NCI-H524 (cell line): ENCODE measurements at places on chromosomes 3 and 15.
A peak's percentile ranks its signal among the peaks of the same experiment; 100 is the strongest.

DNA sequence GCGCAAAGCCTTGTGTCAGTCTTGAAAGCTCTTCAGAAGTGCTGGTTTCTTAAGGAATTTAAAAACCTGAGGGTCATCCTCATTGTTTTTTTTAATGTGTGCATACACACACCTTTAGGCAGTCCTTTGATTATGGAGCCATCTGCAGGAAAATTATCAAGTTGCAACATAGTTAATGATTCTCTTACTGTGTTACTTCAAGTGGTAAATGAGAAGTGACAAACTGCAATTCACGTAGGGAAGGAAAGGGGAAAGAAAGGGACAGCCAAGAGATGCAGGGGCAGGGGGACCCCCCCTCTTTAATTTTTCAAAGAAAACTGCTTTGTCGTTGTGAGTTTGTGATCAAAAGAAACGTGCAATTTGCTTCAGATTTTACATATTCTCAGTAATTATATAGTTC, 162.4 kb upstream of the CGNL1 start:
- DNase-seq, result peak; percentile 59

- DNase-seq, result no peak
Observed at GRCh38 chr3:119796785-119797184, 14.9 kb downstream of the NR1I2 start.

DNA sequence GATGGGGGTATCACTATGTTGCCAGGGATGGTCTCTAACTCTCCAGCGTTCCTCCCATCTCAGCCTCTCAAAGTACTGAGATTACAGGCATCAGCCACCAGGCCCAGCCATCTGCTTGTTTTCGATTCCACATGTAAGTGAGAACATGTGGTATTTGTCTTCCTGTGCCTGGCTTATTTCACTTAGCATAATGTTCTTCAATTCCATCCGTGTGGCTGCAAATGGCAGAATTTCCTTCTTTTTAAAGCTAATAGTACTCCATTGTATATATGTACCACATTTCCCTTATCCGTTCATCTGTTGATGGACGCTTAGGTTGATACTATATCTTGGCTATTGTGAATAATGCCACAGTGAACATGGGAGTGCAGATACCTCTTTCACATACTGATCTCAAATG, 70.6 kb downstream of the ASB7 start:
- DNase-seq, result peak; percentile 13

- no peak for DNase-seq
Observed at GRCh38 chr3:152176241-152176640, 92.5 kb upstream of the MBNL1 start.

DNA sequence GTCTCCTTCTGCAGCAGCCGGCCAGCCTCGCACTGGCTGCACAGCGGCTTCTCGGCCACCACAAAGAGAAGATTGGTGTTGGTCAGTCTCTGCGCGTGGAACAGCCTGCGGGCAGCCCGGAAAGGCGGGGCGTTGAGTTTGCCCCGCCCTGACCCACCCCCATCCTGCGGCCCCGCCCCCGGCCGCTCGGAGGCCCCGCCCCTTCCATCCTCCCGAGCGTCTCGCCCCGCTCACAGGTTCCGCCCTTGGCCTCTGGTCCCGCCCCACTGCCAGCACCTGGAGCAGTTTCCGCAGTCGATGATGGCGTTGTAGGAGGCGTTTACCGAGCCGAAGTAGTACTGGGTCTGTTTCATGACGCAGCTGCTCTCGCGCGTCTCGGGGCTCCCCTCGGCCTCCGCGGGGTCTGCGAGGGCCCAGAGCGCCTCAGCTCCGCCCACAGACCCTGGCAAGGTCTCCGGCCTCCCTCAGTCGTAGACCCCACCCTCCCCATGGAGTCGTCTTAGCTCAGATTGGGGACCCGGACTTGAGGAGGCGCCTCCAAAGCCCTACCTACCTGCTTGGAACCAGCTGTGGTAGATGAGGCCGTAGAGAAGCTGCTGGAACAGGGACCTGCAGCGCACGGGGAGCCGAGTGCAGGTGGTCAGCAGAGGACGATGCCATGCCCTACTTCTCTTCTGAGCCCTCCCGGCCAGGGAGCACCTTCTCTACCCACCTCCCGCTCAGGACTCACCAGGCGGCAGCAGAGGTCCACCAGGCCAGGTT, 5.9 kb upstream of the TMEM115 start:
- DNase-seq, result no peak

GRCh38 chr3:100545371-100545770, 53.0 kb downstream of the TMEM45A start:
- DNase-seq, result no peak

DNA sequence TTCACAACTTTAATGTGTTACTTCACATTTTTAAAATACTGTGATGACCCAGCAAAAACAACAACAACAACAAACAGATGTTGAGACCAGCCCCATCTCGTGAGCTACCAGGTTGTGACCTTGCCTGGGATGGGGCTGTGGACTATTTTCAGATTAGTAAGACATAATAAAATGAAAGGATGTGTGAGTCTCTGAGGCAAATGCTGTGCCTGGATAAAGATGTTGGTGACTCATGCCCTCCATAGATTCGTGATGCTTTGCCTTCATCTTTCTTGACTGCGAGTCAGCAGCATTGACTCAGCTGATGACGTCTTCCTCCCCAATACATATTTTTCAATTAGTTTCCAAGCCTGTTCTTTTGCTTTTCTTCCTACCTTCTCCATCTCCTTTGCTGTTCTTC, 453.0 kb upstream of the CFAP20DC start:
- DNase-seq, result no peak

GRCh38 chr3:140941434-140942220, at the start of gene SLC25A36:
TSS of gene SLC25A36 (plus strand) at chr3:140941836. CDS start at chr3:140942055, 219 bp downstream.
- DNase-seq, result peak; percentile 100

DNA sequence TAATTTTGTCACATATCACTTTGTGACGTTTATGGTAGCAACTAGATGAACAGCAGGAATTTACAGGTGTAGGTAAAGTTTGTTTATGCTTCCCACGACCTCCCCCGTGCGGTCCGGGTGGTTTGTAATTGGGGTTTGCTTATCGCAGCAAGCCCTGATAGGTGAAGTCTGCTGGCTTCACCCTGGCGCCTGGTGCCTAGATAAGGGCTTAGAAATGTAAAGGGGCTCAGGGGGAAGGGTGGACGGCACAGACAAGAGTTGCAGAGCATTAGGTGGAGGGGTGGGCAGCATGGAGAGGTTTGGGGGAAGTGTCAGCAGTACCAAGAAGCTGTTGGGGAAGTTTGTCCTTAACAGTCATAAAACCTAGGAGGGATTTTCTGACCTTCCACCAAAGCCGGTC, 108.1 kb upstream of the RNF7 start:
- DNase-seq, result no peak

DNA sequence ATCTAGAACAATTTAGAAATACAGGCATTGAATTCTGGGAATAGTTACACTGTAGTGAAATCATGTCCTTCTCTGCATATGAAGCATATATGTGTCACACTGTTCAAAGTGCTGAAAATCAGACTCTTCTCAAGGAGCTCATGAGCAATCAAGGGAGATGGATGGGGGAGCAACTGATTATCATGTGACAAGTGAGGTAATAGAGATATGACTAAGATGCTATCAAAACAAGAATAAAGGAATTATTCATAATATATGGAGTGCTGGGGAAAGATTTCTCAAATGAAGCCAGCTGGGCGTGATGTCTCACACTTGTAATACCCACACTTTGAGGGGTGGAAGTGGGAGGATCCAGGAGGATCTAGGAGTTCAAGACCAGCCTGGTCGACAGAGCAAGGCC, 74.9 kb upstream of the CHRNB4 start:
- no peak for DNase-seq

DNA sequence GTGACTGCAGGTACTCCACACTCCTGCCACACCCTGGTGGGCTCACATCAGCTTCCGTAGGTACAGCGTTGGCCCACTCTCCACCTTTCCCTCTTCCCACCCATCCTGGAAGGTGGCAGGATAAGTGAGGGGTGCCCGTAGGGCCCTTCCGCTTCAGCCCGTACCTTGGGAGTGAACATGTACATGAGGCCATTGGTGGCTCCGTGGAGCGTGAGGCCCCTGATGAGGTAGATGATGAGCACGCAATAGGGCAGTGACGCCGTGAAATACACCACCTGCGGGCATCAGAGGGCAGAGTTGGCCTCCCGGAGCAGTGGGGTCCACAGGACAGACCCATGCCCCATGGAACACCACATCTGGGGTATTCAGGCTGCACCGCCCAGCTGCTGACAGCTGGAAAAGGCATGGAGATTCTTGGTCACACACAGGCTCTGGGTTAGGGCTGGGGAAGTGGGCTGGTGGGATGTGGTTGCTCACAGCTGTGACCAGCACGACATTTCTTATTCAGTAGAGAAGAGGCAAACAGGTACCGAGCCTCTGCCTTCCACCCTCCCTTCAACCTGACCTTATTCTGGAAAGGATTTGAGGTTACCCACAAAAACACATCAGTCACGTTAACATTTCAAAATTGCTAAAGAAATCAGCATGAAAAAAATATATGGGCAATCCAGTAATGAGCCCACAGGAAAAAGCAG, 23.8 kb downstream of the SLC6A20 start:
- no peak for DNase-seq

GRCh38 chr3:44913868-44914468, 39.6 kb downstream of the TGM4 start:
- peak; percentile 29 for DNase-seq

DNA sequence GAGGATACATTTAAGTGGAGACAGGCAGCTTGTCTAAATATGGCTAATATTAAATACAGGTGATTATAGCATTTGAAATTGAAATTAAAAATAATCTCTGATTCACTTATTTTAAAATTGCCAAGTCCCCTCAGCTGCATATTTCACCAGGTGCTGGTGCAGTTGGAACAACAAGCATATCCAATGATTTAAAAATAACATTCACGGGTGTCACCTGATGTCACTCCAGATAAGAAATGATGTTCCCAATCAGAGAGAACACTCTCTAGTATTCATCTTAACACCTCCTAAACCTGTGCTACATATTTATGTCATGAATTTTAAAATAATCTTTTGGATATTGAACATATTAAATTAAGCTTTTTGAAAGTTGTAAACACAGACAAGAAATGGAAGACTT, 249.9 kb downstream of the CADM2 start:
- DNase-seq, result no peak

DNA sequence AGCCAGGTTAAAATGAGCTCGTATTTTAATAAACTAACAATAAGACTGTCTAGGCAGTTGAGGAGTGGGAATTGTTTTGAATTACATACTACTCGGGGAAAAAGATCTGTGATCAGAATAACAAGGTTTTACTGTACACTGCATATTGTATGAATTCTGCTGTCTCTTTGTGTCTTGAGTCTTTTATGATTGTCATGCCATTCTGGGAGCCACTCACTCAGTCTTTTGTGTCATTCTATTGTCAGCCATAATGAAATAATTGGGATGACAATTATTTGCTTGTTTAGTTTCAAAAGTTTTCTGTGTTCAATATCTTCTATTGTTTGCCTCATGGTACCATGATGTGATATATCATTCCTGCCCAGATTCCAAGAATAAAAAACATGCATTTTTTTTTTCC, 339.6 kb upstream of the TBL1XR1 start:
- no peak for DNase-seq

DNA sequence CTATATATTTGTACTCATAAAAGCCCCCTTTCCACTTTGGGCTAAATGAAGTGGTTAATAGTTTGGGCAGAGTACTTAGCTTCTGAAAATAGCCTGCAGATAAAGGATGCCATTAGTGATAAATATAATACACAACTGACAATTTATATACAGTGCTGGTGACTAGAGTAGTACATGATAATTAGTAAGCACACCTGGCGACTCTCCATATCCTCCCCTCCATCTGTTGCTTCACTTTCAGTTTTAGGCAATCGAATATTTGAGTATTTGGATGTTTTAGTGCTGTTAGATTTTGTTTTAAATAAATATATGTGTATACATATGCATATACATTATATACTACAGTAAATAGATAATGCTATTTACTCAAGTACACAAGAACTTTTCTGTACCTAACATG, 35.9 kb upstream of the CHMP2B start:
- DNase-seq, result peak; percentile 1

GRCh38 chr3:177629276-177629675, 432.0 kb upstream of the TBL1XR1 start:
- no peak for DNase-seq

GRCh38 chr15:40441565-40442531, 1.1 kb downstream of the BAHD1 start:
- DNase-seq, result no peak

- no peak for DNase-seq
Observed at GRCh38 chr3:23387286-23387918, 184.3 kb downstream of the UBE2E2 start.

DNA sequence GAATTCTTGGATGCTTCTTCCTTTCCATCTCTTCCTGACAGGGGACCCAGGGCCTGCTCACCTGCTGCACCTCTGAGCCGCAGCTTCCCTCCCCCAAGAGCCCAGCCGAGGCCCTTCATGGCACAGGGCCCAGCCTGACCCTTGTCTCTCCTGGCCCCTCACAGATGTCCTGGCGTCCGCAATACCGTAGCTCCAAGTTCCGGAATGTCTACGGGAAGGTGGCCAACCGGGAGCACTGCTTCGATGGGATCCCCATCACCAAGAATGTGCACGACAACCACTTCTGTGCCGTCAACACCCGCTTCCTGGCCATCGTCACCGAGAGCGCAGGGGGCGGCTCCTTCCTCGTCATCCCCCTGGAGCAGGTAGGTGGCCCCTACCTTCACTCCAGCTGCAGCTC, 66.2 kb downstream of the CORO2B start:
- no peak for DNase-seq

- DNase-seq, result no peak
Observed at GRCh38 chr15:39922462-39923092, 2.5 kb upstream of the GPR176 start.

DNA sequence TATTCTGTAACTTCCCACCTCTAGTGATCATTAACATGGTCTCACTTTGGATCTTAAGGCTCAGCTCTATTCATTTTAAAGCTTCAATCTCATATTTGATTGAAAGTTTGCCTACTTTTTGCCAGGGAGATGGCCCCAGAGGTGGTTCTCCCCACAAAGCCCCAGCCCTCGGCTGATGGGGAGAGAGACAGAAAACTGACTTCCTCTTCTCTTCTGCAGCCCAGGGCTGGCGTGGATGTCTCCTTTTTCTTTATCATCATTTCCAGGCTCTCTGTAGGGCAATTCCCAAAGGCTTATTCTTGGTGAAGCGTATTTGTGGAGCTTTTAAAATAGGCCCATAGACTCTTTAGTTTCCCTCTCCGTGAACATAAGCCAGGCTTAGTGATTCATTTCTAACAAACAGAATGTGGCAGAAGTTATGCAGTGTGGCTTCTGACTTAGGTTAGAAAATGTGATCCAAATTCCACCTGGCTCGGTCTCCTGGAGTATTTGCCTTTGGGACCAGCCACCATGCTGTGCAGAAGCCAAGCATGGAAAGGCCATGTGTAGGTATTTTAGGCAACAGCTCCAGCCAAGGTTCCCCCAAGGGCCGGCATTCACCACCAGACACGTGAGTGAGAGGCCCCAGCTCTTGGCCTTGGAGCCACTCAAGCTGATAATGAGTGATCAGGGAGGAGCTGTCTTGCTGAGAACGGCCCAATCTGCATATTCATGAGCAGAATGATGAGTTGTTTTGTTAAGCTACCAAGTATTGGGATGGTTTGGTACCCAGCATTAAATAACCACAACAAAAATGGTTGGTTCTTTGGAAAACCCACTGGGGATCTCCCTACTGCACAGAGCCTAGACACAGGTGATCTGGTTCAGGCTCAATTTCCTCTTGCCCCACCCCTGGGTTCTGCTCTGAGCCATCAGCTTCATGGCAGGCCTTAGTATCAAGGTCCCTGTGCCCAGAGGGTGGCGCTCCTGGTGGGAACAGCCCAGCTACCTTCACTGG, 353.2 kb upstream of the PROK2 start:
- no peak for DNase-seq

GRCh38 chr3:186608624-186609215, 4.1 kb upstream of the AHSG start:
- DNase-seq, result no peak
